Purkinje cell (primary cell): ENCODE measurements at places on chromosomes 5 and 9. TPM values are rescaled to one million over a fixed set of nuclear protein-coding genes. Genes with fewer than 3 reads are reported as not detected.

The ARID3C gene
- not detected in 2 replicates for polyA plus RNA-seq

The LCN15 gene
- not detected in 2 replicates for polyA plus RNA-seq

The PDE6A gene
- not detected in 2 replicates for polyA plus RNA-seq

The ASTN2 gene
- polyA plus RNA-seq, result 24.6 and 45.4 TPM in 2 replicates

The GRAMD2B gene
- polyA plus RNA-seq, result 1.8 and 7.2 TPM in 2 replicates

The GAS1 gene
- polyA plus RNA-seq, result 1.0 and 2.4 TPM in 2 replicates

The PCDHB13 gene
- 2.0 and 5.2 TPM in 2 replicates for polyA plus RNA-seq

The DND1 gene
- polyA plus RNA-seq, result not detected in 2 replicates

The IPO11 gene
- polyA plus RNA-seq, result 24.7 and 28.1 TPM in 2 replicates

The CDO1 gene
- polyA plus RNA-seq, result 40.0 and 66.5 TPM in 2 replicates

The C5orf52 gene
- not detected in 2 replicates for polyA plus RNA-seq

The BARHL1 gene
- polyA plus RNA-seq, result not detected in 2 replicates

The GPR151 gene
- not detected in 2 replicates for polyA plus RNA-seq

The FRMD3 gene
- 0.35 and 5.1 TPM in 2 replicates for polyA plus RNA-seq

The RACK1 gene
- 399 and 404 TPM in 2 replicates for polyA plus RNA-seq

The PCDHA9 gene
- 0.07 and 0.16 TPM in 2 replicates for polyA plus RNA-seq

The GFPT2 gene
- 3.3 and 7.6 TPM in 2 replicates for polyA plus RNA-seq

The SPATA31D4 gene
- polyA plus RNA-seq, result not detected in 2 replicates

The IL31RA gene
- polyA plus RNA-seq, result not detected in 2 replicates

The BTNL9 gene
- polyA plus RNA-seq, result not detected in 2 replicates

The SGCD gene
- 4.5 and 7.7 TPM in 2 replicates for polyA plus RNA-seq

The ESM1 gene
- not detected in 2 replicates for polyA plus RNA-seq

The GPR150 gene
- polyA plus RNA-seq, result 0.58 TPM in 1 of 2 replicates, not detected in the other

The MTX3 gene
- polyA plus RNA-seq, result 16.9 and 24.2 TPM in 2 replicates

The CSF1R gene
- polyA plus RNA-seq, result 0.25 and 0.27 TPM in 2 replicates

The SYNPO gene
- polyA plus RNA-seq, result 0.25 and 4.6 TPM in 2 replicates

The CCDC192 gene
- polyA plus RNA-seq, result not detected in 2 replicates

The AQP7 gene
- not detected in 2 replicates for polyA plus RNA-seq

The ADAMTS12 gene
- polyA plus RNA-seq, result not detected in 2 replicates

The UNC5A gene
- 1.3 TPM in 1 of 2 replicates, not detected in the other for polyA plus RNA-seq

The PGM5 gene
- 0.39 and 0.67 TPM in 2 replicates for polyA plus RNA-seq

The GCNT4 gene
- 0.45 and 2.0 TPM in 2 replicates for polyA plus RNA-seq

The ZBED3 gene
- polyA plus RNA-seq, result 6.8 and 10.8 TPM in 2 replicates

The NPR3 gene
- not detected in 2 replicates for polyA plus RNA-seq

The HSPA5 gene
- polyA plus RNA-seq, result 280 and 295 TPM in 2 replicates
